ENCODE measurements at places on chromosomes 12 and 14.

DNA sequence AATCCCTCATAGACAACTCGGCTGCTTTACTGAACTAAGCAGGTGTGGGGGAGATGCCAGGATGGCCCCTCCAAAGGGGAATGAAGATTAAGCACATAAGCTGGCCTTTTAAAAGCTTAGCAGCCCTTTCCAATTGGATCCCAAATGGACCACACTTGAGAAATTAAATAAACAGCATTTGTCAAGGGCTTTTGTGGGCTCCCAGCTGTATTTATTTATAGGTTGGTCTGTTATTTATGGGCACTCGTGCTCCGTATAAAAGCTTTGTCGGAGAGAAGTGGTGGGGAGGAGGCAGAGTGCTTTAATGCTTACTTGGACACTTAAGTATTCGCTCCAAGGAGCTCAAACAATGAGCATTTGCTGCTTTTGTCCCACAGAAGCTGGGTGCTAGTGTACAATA, 580.2 kb downstream of the MED13L start:
- no peak for DNase-seq

GRCh38 chr14:60720391-60720790, 3.8 kb downstream of the SIX4 start:
- DNase-seq, result no peak

- DNase-seq, result no peak
These were observed 25.7 kb downstream of the SPTSSA start for GRCh38 chr14:34436118-34436905.

DNA sequence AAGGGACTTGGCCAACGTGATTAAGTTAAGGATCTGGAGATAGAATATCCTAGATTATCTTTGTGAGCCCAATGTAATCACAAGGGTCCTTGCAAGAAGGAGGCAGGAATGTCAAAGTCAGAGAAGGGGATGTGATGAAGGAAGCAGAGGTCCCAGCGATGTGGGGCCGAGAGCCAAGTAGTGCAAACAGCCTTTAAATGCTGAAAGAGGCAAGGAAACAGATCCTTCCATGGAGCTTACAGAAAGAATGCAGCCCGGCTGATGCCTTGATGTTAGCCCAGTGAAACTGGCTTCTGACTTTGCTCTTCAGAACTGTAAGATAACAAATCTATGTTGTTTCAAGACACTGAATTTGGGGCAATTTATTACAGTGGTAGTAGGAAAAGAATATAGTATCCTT, 74.9 kb downstream of the NEDD1 start:
- DNase-seq, result no peak

GRCh38 chr14:75271514-75271913, 7.1 kb upstream of the FOS start:
- DNase-seq, result no peak

- no peak for DNase-seq
These were observed 240.8 kb downstream of the DACT1 start for GRCh38 chr14:58878439-58879139.

GRCh38 chr12:47385653-47386052, 305.9 kb upstream of the AMIGO2 start:
- DNase-seq, result no peak

DNA sequence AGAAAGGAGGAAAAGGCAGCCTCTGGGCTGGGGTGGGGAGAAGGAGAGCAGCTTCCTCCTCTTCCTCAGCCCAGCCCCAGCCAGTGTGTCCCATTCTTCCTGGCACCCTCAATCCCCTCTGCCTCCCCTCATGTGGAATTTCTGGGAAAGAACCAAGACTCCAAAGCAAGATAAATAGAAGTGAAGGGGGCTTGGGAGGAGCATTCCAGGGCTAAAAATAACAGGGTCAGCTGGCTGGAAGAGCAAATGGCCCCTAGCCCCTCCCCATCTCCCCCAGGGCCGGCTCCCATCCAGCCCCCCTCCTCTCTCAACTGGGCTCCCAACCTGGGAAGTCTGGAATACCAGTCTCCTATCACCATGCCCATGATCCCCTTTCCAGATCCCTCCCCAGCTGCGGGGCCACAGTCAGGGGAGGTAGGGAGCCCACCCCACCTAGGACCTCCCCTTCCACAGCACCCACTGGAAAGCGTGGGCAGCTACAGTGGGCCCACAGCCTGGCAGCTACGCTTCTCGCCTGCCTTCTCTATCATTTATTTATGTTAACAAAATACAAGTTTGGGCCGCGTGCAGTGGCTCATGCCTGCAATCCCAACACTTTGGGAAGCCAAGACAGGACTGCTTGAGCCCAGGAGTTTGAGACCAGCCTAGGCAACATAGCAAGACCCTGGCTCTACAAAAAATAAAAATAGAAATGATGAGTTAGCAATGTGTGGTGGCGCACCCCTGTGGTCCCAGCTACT, 88.3 kb downstream of the IRF2BPL start:
- no peak for DNase-seq

DNA sequence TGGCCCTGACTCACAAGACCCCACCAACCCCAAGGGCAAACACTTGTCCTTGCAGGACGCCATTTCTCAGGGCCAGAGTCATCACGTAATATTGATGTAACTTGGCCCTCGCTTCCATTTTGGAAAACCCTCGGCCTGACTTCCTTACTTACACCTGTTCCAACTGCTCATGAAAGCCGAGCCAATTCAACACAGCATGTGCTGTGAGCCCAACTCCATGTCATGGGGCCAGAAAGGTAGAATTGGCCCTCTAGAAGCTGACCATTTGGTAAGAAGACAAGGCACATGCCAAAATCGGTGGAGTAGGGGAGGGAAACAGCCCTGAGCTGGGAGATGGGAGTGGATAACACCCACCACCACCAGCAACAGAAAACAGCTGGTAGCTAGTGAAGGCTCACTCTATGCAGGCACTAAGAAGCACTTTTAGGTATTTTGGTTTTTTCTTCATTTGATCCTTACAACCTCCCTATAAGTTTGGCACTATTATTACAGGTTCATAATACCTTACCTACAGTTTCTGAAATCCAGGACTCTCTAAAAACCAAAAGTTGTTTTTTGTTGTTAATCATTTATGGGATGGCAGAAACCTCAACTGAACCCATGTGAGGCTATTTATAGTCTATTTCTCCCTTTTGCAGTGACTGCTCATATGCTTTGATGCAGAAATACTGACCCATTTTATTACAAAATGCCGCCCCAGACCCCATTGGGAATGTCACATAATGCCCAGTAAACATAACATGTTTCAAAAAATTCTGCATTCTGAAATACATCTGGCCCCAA, 6.5 kb downstream of the TTC7B start:
- no peak for DNase-seq

- peak; percentile 61 for DNase-seq
These were observed 18.7 kb upstream of the CTDSP2 start for GRCh38 chr12:57865084-57865751.

DNA sequence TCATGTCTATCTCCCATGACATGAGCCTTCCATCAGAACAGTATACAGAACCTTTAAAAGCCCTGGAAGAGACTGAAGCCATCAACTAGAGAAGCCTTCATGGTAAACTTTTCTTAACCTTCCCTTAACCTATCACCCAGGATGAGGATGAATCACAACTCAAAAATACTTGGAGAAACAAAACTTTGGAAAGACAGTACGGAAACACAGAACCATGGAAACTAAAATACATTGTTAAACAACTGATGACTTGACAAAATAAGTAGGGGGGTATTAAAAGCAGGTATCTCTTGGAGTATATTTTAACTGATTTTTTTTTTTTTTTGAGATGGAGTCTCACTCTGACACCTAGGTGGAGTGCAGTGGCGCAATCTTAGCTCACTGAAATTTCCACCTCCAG, 8.7 kb downstream of the TM7SF3 start:
- no peak for DNase-seq

- no peak for DNase-seq
These were observed 18.1 kb downstream of the BDKRB1 start for GRCh38 chr14:96274122-96274521.

- DNase-seq, result no peak
These were observed 37.9 kb downstream of the RAD9B start for GRCh38 chr12:110540048-110540447.

GRCh38 chr12:62679608-62680007, 213.0 kb downstream of the MON2 start:
- no peak for DNase-seq

GRCh38 chr12:128267131-128267622, at the start of gene TMEM132C:
Gene TMEM132C, plus strand, starts transcription at chr12:128267170. Its CDS starts 233 bp downstream, at chr12:128267403.
- DNase-seq, result no peak

GRCh38 chr12:124684496-124684895, 117.1 kb upstream of the NCOR2 start:
- no peak for DNase-seq

DNA sequence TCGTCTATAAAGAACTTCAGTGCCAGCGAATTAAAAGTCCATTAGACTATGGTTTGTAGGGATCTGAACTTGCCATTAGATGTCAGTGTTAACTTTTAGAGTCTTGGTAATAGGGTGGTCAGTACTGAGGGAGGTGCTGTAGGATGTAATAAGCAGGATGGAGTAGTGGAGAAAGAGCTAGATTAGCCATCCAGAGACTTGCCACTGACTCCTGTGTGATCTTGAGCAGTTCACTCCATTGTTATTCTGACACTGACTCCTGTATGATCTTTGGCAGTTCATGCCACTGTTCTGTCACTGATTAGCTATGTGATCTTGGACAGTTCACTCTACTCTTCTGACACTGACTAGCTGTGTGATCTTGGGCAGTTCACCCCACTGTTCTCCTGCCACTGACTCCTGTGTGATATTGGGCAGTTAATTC, 133.6 kb downstream of the TTLL5 start:
- DNase-seq, result no peak

GRCh38 chr14:104442107-104442551, 137.4 kb upstream of the C14orf180 start:
- no peak for DNase-seq

- DNase-seq, result peak; percentile 78
These were observed 1120.8 kb upstream of the TMEM132C start for GRCh38 chr12:127145929-127146789.

DNA sequence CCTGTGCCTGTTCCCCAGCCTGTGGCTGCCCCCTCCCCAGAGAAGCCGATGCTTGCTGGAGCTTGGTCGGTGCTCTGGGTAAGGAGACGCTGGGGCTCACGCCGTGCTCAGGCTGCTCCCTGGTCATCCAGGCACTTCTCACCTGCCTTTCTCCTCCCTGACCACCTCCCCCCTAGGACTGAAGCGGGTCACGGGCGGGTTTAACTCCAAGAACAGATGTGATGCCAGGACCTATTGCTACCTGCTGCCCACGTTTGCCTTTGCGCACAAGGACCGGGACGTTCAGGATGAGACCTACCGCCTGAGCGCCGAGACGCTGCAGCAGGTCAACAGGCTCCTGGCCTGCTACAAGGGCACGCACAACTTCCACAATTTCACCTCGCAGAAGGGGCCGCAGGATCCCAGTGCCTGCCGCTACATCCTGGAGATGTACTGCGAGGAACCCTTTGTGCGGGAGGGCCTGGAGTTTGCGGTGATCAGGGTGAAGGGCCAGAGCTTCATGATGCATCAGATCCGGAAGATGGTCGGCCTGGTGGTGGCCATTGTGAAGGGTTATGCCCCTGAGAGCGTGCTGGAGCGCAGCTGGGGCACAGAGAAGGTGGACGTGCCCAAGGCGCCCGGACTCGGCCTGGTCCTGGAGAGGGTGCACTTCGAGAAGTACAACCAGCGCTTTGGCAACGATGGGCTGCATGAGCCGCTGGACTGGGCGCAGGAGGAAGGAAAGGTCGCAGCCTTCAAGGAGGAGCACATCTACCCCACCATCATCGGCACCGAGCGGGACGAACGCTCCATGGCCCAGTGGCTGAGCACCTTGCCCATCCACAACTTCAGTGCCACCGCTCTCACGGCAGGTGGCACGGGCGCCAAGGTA, 8.4 kb upstream of the EP400 start:
- peak; percentile 10 for DNase-seq

GRCh38 chr14:64232095-64232838, 61.9 kb downstream of the ESR2 start:
- no peak for DNase-seq

DNA sequence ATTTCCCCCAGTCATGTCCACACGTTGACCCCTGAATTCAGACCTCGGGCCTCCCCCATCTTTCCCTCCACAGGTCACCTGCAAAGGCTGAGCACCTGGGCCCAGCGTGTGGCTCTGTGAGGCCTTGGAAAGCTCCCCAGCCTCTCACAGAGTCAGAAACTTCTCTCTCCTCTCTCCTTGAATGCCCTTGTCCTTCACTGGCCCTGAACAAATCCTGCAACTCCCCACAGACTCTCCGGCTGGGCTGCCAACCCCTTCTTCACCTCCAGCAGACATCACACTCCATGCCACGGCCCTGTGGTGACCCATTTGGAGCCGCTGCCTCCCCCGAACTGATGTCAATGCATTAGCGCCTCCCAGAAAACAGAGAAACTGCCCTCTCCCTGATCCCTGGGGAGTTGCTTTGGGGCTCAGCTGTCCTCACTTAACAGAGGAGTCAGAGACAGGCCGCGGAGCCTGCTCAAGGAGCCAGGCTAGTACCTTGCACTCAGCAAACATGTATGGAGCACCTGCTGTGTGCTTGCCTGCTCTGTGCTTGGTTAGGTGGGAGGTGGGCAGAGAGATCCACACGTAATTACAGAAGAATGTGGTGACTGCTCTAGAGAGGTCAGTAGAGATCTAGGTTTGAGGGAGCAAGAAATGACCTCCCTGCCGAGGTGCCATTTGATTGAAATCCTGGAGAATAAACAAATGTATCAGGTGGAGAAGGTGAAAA, 99.2 kb upstream of the PWP1 start:
- no peak for DNase-seq

- DNase-seq, result no peak
These were observed 220.0 kb downstream of the NEDD1 start for GRCh38 chr12:97127061-97127460.

DNA sequence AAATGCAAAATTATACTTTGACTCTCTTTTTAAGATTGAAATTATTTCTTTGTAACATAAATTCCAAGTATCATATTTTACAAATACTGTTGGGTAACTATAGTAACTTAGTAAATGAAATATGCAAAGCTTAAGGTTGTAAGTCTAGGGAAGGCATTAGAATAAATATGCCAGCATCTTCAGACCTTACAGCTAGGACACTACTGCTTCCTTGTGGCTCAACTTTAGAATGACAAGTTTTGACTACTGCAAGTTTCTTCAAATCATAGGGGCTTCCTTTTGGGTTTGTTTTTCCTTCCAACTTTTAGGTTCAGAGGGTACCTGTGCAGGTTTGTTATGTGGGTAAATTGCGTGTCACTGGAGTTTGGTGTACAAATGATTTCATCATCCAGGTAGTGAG, 17.7 kb upstream of the ANP32D start:
- no peak for DNase-seq

- no peak for DNase-seq
These were observed 30.6 kb upstream of the NFKBIA start for GRCh38 chr14:35435177-35435576.

- DNase-seq, result no peak
These were observed 22.7 kb downstream of the TRAF3 start for GRCh38 chr14:102799684-102800562.

GRCh38 chr12:72276181-72276805, 4.1 kb downstream of the TRHDE start:
- DNase-seq, result no peak

DNA sequence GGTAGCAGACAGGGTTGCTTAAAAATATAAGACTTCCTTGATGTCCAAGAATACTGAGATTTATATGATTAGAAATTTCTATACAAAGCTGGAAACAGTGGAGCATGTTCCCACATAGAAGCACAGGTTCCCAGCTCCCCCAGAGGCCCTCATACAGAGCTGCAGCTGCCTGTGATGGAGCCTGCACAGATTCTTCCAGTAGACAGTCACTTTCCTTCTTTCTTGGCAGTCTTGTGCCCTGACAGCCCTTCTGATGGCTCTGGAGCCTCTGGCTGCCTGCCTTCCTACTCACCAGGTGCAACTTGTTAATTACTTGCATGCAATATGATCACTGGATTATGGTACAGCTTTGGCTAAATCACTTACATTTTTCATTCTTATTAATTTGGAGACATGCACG, 44.4 kb downstream of the BICD1 start:
- no peak for DNase-seq

GRCh38 chr12:64510667-64511066, 58.7 kb downstream of the TBK1 start:
- no peak for DNase-seq

Measured in activated T-cell treated with anti-CD3 and anti-CD28 coated beads, Interleukin-2, amount 50 U/mL, for 1 hour (primary cell).